ENCODE measurements at places on chromosomes 1 and 21. TPM values are rescaled to one million over a fixed set of nuclear protein-coding genes. Genes with fewer than 3 reads are reported as not detected.

The CD244 gene
- total RNA-seq, result not detected

The RAB3B gene
- total RNA-seq, result 7.2 TPM

The LCE3E gene
- total RNA-seq, result not detected

The SH2D2A gene
- total RNA-seq, result not detected

The ANGEL2 gene
- 46.7 TPM for total RNA-seq
